LHCN-M2 (cell line): ENCODE measurements at places on chromosomes 12 and 14.

GRCh38 chr12:6476489-6476888 lies 6.0 kb upstream of the VAMP1 start:
- peak; percentile 58 for DNase-seq

DNA sequence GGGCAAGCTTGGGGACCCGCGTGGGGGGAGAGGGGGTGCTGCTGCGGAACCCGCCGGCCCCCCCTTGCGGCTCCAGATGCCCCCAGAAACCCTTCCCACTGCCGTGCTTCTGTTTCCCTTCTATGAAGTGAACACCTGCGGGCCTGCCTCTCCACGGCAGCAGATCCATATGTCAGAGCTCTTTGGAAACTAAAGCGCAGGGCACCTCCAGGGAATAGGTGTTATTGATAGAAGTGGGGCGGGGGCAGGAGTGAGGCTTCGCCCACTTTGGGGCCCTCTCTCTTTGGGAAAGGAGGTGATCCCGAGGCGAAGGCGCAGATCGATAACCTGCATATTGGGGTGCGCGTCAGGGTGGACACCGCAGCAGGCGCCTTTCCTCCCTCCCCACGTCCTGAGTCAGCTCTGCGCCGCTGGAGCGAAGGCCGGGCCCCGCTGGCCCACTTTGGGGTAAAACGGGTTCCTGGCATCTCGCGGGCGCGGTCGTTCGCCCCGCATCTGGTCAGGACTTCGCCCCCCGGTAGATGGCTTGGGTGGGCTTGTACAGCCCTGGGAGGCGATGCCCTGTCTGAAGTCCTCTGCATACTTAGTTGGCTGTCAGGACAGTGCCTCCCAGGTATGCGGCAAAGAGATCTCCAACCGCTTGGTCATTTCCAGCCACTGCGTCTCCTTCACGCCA lies 524 bp downstream of the KMT5A start:
- no peak for DNase-seq

DNA sequence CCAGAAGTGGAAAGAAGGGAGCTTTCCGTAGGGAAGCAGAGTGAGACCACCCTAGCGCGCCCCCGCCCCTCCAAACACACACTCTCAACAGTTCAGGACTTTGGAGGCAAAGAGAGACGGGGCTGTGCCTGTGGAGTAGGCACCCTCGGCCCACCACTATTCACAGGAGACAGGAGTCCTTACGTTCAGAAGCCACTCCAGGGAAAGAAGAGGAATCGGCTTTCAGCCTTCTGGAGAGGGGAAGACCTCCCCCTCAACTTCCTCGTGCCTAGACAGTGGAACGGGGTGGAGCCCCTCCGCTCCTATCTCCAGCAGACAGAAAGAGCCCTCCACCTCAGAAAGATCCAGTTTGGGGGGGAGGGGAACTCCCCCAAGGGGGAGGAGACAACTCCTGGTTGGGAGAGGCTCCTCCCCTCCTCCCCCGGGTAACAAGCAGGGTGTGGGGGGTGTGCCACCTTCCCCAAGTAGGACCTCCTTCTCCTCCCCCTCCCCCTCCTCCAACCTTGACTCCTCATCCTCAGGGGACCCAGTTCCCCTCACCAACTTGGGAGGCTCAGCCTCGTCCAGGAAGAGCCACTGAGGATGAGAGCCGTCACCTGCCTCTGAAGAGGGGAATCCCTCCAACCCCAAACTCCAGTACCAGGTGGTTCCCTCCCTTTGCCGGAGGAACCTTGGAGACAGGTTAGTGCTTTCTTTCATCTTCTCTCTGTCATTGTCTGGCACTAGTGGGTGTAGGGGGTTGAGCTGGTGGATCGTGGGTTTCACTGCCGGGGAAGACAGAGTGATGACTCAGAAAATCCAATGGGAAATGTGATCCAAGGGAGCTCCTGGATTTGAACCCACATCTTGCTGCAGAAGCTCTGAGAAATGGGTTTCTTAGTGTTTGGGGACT lies 883 bp downstream of the FOXJ2 start:
- peak; percentile 46 for DNase-seq

GRCh38 chr12:13024531-13024916 lies 19.7 kb upstream of the FAM234B start:
- no peak for DNase-seq

DNA sequence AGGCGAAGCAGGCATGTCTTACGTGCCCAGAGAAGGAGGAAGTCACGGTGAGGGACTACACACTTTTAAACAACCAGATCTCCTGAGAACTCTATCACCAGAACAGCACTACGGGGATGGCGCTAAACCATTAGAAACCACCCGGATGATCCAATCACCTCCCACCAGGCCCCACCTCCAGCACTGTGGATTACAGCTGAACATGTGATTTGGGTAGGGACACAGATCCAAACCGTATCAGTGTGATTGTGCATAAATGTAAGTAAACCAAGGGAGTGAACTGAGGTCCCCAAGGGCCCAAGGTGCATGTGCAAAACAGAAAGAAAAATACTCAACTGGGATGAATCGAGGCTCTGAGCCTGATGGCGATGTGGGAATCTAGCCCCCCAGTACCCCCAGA lies 134.2 kb downstream of the DICER1 start:
- DNase-seq = no peak
